Retina (tissue), 1 donor: ENCODE measurements at places on chromosomes 2 and 18.

GRCh38 chr2:172334988-172335387 lies 92.4 kb upstream of the ITGA6 start:
- no peak for DNase-seq

- no peak for DNase-seq
Observed at GRCh38 chr2:171956135-171956825, 34.0 kb downstream of the HAT1 start.

DNA sequence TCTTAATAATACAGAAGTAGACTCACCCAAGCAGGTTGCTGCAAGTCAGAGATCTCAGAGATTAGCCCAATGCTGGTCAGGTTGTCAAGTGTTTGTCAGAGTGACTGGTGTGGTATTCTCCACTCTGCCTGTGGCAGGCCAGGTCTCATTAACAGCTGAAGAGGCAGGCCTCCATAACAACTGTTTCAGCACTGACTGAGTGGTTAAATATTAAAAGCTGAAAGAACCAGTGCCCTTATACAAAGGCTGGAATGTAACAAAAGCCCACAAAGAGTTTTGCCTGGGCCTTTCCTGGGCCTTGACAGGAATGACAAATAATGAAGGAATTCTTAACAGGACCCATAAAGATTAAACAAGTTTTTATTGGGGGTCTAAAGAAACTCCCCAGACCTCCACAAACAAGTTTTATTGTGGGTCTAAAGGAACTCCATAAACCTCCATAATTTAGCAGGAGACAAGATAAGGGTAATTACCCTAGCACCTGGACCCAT lies 26.8 kb downstream of the SULT1C2 start:
- peak; percentile 3 for DNase-seq

DNA sequence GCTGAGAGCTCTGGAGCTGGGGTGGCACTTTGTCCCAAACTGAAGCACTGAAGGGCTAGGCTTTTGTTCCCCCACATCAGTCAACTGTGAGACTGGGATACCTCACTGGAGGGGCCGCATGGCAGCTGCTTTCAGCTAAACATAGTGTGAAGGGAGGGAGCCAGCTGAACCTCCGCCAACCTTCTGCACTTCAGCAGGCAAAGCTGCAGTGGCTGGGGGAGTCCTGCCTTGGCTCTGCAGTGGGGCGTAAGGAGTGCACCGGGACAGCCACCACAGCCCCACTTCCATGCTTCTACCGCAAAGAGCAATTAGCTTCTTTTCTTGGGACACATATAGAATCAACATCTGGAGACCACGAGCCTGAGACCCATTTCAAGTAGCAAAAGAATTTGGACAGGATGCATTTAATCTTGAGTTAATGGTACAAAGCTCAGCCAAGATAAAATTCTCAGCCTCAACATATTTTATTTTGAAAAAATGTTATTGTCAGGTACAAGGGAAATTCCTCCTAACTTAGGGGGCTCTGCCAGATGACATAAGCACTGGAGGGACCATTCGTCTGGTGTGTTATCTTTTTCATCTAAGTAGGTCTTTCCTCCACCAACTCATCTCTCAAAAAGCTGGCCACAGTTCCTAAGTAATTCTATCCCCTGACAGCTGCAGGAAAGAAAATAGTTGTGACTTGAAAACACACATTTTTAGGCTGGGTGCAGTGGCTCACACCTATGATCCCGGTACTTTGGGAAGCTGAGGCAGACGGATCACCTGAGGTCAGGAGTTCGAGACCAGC lies 25.6 kb upstream of the MYCN start:
- DNase-seq: no peak

DNA sequence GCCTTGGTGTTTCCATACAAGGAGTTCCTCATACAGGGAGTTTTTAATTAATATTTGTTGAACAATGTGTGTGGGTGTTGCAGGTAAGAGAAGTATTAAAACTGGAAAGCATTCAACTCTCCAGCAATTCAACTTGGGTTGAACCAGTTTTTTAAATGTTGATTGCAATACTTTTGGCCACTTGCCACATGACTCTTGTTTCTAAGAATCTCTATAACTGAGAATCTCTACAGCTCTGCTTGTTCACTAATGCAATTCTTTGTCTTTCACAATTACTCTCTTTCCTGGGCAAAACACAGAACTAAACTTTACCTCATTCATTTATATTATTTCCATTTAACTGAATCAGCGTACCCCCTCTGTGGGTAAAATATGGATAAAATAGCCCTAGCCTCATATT lies 429.4 kb downstream of the ARHGAP15 start:
- no peak for DNase-seq

- no peak for DNase-seq
Observed at GRCh38 chr2:174780191-174780840, 16.0 kb upstream of the CHRNA1 start.

DNA sequence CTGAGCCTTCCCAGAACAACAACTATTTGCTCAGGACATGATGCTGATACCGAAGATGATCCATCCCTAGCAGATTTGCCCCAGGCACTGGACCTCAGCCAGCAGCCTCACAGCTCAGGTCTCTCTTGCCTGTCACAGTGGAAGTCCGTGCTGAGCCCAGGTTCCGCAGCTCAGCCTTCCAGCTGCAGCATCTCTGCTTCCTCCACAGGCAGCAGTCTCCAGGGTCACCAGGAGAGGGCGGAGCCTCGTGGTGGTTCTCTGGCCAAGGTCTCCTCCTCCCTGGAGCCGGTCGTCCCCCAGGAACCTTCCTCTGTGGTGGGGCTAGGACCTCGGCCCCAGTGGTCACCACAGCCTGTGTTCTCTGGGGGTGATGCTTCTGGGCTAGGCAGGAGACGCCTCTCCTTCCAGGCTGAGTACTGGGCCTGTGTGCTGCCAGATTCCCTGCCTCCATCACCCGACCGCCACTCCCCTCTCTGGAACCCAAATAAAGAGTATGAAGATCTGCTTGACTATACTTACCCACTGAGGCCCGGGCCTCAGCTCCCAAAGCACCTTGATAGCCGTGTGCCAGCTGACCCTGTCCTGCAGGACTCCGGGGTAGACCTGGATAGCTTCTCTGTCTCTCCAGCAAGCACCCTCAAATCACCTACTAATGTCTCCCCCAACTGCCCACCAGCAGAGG lies 15.4 kb downstream of the CEP68 start:
- DNase-seq: peak; percentile 2

- no peak for DNase-seq
Observed at GRCh38 chr2:19812166-19812565, 89.6 kb downstream of the TTC32 start.

DNA sequence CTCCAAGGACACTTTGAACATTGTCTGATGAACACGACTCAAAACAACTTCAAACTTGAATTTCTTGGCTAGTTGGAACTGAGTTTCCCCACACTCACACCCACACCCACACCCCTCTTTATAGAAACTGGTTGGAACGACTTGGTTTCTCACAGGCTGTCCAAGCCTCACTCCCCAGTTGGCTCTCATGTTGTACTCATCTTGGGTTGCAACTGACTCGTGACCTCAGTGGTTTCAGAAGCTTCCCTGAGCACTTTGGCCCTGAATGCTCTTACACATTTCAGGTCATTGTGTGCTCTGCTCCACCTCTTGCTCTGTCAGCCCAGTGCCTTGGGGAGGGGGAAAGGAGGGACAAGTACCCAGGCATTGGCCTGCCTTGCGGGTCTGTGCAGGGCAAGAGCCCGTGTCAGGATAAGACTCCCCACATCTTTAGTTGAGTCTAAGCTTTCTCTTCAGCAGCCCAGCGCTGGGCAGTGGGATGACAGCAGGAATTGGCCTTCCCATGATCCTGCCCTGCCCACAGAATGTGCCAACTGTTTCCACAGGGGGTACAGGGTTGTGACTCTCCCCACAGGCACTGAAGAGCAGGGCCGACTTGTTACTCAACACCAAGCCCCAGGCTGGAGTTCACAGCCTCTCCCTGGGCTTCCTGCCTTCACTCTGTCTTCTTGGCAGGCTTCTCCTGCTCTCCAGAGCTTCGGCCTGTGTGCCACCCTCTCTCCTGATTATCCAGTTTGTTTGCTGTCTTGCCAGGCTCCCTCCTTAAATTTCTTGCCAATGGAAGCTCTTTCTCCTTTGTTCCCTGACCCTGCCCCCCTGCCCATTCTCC lies 104.6 kb downstream of the RTN4 start:
- DNase-seq: no peak

- DNase-seq: no peak
Observed at GRCh38 chr18:11368020-11368419, 218.7 kb upstream of the PIEZO2 start.

DNA sequence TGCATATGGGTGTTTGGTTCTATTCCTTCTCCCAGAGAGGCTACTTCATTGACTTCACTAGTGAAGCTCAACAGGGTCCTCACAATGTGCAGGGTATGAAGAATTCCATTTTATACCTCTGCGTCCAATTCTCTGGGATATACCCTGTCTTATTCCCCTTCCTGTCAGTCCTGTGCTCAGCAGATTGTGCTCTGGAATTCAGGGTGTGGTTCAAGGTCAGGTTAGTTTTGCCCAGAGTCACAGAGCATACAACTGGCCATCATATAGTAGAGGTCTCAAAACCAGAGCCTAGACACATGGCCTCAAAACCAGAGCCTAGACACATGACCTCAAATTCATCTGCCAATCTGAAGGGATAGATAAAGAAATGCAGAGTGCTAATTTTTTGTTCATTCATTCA lies 38.8 kb upstream of the VIT start:
- no peak for DNase-seq

DNA sequence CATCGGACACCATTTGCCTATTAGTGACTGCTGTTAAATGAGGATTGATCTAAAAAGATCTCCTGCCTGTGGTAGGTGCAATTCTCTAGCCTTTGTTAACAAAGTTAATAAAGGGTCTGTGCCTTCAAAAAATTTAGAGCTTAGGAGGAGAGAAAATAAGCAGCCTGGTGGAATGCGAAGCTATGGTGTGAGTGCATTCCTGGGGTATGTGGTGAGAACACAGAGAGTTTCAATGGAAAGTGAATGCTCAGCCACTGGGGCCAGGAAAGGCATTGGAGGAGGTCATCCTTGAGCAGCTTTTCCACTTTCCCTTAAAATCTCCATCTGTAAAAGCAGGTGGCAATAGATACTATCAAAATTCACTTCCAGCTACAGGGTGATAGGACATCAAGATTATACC lies 331.2 kb upstream of the LRATD1 start:
- DNase-seq: no peak

GRCh38 chr2:3021720-3022119 lies 355.9 kb downstream of the EIPR1 start:
- DNase-seq: no peak

- peak; percentile 30 for DNase-seq
Observed at GRCh38 chr2:233992513-233993217, 57.8 kb upstream of the SPP2 start.

- no peak for DNase-seq
Observed at GRCh38 chr18:59787998-59788790, 91.0 kb upstream of the CCBE1 start.

DNA sequence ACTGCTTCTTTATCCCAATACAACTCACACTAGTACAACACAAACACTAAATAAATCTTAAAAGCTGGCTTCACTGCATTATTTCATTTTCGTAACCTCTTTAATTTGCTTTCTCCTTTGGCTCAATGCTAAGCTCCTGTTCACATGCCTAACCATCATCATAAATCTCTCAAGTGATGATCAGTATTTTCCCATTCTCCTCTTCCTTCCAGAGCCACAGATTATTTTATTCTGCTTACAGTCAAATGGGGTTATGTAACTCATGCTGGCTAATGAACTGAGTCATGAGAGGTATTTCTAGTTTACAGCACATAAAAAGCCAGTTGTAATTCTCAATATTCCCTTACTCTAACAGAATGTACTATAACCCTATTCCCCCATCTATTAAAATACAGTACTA lies 350.4 kb upstream of the ZC3H15 start:
- DNase-seq: no peak

GRCh38 chr2:172085460-172086159 lies at the start of gene DLX1:
Gene DLX1 (plus strand): TSS chr2:172085507. CDS start chr2:172085678, 171 bp downstream.
- DNase-seq: peak; percentile 93

DNA sequence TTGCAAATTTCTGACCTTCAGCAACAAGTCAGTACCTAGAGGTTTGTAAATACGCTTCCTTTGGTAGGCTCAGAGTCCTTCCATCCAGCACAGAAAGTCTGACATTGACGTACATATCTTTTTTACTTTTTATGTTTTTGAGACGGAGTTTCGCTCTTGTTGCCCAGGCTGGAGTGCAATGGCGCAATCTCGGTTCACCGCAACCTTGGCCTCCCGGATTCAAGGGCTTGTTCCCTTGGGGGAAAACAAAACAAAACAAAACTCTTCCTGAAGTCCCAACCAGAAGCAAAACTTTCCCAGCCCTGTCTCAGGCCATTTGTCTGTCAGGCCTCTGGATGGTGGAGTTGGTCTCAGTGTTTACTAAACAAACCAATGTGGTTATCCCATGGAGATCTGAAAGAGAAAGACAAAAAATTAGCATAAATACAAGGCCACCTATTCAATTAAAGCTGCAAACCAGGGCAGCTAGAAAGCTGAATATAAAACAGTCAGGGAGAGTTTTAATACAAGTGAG lies 29.6 kb upstream of the ATL2 start:
- no peak for DNase-seq

- DNase-seq: no peak
Observed at GRCh38 chr18:63109022-63109421, 210.5 kb downstream of the BCL2 start.

DNA sequence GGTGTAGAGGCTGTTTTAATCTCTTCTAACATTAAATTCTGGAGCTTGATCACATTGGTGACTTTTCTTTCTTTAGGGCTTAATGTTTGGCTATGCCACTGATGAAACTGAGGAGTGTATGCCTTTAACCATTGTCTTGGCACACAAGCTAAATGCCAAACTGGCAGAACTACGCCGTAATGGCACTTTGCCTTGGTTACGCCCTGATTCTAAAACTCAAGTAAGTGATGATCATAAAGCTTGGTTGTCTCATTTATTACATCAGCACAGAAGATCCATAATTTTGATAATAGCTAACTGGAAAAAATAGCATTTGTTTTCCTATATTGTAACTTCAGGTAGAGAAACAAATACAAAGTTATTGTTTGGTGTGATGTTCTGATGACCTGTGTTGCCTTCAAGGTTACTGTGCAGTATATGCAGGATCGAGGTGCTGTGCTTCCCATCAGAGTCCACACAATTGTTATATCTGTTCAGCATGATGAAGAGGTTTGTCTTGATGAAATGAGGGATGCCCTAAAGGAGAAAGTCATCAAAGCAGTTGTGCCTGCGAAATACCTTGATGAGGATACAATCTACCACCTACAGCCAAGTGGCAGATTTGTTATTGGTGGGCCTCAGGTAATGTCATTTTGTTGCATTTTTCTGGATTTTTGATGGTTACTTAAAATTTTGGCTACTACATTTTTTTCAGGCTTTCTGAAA lies 2.9 kb downstream of the MAT2A start:
- DNase-seq: no peak

GRCh38 chr18:38174594-38174993 lies 609.0 kb upstream of the CELF4 start:
- no peak for DNase-seq
